ENCODE measurements at places on chromosomes 3 and 15. TPM values are rescaled to one million over a fixed set of nuclear protein-coding genes. Genes with fewer than 3 reads are reported as not detected.

Gene USP8
- 62.8 TPM for total RNA-seq

DNA sequence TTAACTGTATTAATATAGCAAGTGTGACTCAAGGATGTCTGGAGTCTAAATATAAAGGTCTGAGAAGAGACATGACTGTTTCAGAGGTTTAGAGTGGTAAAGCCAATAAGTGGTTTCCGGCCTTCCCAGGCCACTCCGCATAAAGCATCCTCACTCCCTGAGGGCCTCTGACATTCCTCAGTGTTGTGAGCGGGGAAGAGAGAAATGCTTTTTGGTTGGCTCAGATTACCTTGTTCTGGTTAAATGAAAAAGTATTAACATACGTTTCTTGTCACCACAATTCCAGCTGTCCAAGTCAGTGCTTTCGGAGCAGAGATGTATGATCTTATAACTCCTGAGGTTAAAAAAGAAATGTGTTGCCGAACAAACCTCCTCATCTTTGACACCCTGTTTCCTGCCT lies 103.8 kb downstream of the RBMS3 start:
- no peak for DNase-seq

GRCh38 chr3:151327571-151328198 lies 1.7 kb downstream of the P2RY13 start:
- no peak for DNase-seq

Gene GP9
- 3.8 TPM for total RNA-seq

GRCh38 chr15:99495430-99496301 lies 70.1 kb upstream of the MEF2A start:
- no peak for DNase-seq

DNA sequence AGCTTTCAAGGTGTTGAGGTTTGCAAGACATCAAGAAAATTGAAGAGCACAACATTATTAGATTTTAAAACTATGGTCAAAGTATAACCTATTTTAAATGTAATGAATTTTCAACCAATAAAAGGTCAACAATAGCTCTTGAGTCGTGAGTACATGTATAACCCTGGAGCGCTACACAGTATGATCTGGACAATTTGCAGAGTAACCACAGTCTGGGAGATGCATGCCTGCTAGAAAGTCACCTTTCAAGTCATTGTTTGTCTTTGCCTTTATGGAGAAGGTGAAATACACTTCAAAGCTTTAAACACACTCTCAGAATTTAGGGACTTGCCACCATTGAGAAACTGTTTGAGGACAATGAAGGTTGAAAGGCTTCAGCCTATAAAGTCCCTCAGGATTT lies 112.6 kb upstream of the ALCAM start:
- DNase-seq, result no peak

Gene CDHR4
- total RNA-seq, result 0.37 TPM

GRCh38 chr3:130640027-130640426 lies 106.6 kb downstream of the PIK3R4 start:
- DNase-seq, result no peak

Gene AZI2
- 28.1 TPM for total RNA-seq

DNA sequence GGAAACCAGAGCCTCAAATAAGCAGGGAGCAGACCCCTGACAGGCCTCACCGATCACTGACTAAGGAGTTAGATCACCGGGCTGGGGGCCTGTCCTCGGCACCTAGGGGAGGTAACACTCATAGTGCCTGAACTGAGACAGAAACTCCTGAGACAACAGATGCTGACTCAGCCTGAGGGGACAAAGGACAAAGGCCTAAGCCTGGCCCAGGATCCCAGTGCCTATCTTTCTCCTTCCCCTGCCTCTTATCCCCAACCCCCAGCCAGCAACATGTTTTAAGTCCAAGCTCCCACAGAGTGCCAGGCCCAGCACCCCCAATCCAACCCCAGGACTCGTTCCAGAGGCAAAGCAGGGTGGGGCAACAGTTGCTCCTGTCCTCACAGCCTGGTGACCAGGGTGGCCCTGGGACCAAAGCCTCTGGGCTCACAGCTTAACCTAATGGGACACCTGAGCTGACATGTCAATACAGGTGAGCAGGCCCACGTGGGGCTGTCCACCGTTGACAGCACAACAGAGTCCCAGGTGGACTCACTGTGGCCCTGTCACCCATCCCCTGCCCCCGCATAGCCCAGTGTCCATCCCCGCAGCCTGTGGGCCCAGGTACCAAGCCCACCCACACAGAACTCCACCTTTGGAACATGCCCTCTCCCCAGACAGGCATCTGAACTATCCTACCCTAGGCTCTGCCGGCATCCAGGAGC lies 37.4 kb downstream of the ADCY5 start:
- no peak for DNase-seq

- DNase-seq, result no peak
Observed at GRCh38 chr15:81182031-81182755, 14.5 kb upstream of the IL16 start.

Gene CAND2
- total RNA-seq, result 1.6 TPM

Gene CAPN3
- 10.6 TPM for total RNA-seq

DNA sequence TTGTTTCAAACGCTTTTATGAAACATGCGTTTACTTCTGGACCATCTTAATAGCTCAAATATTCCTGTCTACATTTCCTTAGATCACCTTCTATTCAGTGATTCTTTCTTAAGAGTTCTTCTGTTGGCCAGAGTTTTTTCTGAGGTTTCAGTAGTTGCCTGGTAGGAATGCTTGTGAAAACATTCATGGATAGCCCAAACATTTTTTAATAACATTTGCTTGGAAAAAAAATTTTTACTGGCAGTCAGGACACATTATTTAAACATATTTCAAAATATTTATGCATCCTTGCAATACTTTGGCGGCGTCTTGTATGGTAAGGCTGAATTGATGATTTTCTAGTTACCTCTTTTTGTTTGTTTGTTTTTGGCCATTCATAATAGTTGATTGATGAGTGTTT lies 47.4 kb upstream of the ZBTB20 start:
- no peak for DNase-seq

Gene DNAH1
- total RNA-seq, result 58.5 TPM

Gene ZNF662
- 1.4 TPM for total RNA-seq

- DNase-seq, result no peak
Observed at GRCh38 chr3:72335458-72336095, 512.7 kb downstream of the SHQ1 start.

- no peak for DNase-seq
Observed at GRCh38 chr3:184748219-184749135, 36.6 kb upstream of the MAGEF1 start.

- no peak for DNase-seq
Observed at GRCh38 chr3:55907616-55908015, 420.5 kb upstream of the WNT5A start.

DNA sequence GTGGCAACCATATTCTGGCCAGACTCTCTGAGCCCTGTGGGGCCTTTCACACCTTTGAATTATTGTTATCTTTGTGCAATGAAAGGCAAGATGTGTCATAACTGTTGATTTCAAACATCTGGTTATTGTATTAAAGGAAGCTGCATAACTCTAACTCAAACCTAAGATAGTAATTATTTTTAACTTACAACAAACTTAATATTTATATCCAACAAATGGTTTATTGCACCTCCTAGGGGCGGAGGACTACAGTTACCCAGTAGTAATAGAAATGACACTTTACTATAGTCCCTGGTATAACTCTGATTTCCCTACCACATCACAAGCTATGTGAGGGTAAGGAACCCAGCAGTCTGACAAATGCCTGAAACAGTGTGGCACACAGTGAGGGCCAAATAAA lies 363.9 kb upstream of the SUCLG2 start:
- no peak for DNase-seq

Gene CNTN6
- total RNA-seq, result not detected

DNA sequence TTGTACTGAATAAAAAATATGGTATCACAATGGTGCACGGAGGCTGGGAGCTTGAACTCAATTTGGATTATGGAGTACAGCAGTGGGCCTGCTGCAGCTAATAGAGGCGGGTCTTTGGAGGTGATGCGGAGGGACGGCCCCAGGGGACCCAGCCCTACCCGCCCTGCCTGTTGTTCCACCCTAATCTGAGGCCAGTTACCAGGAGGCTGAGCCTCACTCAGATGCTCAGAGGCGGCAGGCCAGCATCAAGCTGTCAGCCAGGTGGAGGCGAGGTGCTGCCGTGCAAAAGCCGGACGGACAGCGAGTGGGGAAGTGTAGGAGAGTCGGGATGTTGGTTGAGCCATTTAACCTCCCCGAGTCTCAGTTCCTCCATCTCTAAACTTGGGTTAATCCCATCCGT lies 218.5 kb upstream of the RGMA start:
- no peak for DNase-seq

Gene ACP3
- total RNA-seq, result 1.5 TPM

DNA sequence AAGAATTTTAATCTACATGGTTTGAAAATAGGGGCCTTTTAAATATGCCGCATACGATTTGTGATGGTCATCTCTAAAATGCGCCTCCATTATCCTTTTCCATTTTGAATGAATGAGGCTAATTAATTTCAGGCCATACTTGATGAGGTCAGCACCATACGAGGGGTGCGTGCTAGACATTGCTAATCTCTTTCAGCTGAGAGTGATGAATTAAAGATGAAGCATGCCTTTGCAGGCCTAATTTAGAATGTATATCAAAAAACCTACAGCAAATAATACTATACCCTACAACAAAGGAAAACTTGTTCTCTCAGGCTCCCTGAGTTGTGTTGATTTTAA lies 18.6 kb upstream of the NR2F2 start:
- no peak for DNase-seq

- no peak for DNase-seq
Observed at GRCh38 chr3:170726976-170727661, 141.2 kb upstream of the SLC7A14 start.

GRCh38 chr3:190032923-190033322 lies 87.8 kb downstream of the P3H2 start:
- no peak for DNase-seq

DNA sequence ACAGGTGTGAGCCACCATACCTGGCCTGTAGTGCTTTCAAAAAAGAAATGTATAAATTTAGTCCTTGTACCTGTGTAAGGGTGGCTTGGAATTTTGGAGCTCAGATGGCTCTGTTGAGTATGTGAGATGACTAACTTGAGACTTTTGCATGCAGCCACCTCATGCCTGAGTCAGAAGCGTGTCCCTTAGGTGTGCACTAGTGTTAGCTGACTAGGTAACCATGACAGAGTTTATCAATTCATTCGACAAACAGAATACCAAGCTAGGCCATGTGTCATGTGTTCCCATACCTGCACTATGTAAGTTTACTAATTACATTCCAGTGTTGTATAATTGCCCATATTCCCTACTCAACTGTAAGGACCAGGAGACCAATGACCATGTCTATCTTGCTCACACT lies 4.0 kb upstream of the ZNF639 start:
- DNase-seq, result no peak

Gene SLC6A1
- total RNA-seq, result not detected

- no peak for DNase-seq
Observed at GRCh38 chr3:87186608-87187159, 40.4 kb upstream of the CHMP2B start.

DNA sequence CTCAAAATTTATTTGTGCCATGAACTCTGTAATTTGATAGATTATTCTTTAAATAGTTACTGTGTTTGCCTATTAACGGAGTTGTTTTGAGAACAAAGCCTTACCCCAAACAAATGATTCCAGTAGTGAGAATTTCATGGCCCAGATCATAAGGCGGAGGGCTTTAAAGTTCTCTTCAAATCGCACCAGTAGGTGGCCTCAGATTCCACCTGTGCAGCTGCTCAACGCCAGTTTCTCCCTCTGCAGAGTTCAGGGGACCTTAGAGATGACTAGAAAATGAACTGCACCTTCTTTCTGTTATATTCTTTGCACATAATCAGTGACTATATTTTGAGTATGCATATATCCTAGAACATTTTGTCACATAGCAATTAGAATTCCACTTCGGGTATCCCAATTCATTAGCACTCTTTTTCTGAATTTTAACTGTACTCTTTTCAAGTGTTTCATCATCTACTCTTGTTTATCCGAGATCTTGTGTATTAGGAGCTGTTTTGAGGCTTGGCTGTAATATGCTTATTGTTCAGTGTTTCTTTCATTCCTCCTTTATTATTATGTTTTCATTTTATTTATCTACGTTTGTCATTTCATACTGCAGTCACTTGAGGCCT lies 232.6 kb upstream of the CHRM5 start:
- no peak for DNase-seq

- DNase-seq, result no peak
Observed at GRCh38 chr3:119529883-119530282, 29.5 kb downstream of the CD80 start.

Gene ABHD6
- 2.1 TPM for total RNA-seq

GRCh38 chr3:153331676-153332075 lies 169.7 kb downstream of the RAP2B start:
- no peak for DNase-seq

Gene RHCG
- not detected for total RNA-seq

Gene SNTN
- not detected for total RNA-seq

DNA sequence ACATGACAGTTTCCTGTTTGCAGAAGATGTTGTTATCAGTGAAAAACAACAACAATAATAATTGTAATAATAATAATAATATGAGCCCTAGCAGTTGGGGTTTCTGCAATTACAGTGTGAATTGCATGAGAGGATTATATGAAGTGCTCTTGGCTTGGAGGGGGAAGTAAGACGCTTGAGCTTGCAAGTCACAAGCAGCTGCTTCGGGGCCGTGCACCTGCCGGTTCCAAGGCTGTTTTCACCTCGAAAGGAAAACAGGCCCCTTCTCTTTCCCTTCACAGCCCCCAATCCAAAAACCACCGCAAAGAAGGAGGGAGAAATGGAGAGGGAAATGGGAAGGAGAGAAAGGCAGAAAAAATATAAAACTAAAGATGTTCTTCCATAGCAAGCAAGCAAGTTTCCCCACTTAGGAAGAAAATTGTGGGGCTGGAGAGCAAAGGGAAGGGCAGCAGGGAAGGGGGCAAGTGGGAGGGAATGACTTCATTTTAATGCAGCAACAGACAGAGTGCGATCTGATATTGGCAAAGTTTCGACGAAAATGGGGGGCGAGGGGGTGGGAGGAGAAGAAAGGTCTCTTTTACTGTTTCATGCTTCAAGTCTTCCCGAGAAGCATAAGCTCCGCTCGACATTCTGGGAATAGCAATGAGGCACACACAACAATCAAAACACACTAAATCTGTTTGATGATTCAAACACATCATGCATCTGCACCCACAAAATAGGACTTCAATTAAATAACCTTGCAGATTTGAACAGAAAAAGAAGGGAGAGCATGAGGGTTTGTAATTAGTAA lies 284.2 kb upstream of the ATP11B start:
- DNase-seq, result no peak

GRCh38 chr3:187213616-187214015 lies 16.3 kb downstream of the RTP1 start:
- no peak for DNase-seq

GRCh38 chr15:76398317-76399104 lies 61.9 kb downstream of the ISL2 start:
- no peak for DNase-seq

DNA sequence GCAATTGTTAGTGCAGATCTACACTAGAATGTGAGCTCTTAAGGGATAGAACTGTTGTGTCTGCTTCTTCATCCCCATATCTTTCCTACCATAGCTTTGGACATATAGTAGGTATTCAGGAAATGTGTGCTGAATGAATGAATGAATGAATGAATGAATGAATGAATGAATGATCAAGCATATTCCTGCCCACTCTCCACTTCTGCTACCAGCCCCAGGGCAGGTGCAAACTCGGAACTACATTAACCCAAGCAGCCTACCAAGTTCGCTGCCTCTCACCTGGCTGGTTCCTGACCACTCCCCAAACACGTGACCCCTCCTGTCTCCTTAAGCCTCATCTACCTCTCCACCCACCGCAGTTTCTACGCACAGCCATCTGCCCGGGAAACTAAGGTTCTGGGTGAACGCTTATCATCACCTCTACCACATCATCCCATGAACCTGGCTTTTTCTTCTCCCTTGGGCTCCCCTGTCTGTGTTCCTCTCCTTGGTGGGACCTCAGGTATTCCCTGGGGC lies 26.8 kb downstream of the PAQR5 start:
- no peak for DNase-seq
